SHP77 treated with DMSO at 0.1 percent for 48 hours (cell line): ENCODE measurements at places on chromosomes 5 and 9.

GRCh38 chr5:72115296-72115695, 8.0 kb downstream of the MAP1B start:
- no peak for DNase-seq

GRCh38 chr5:156189628-156190027, 137.3 kb upstream of the SGCD start:
- DNase-seq = no peak

GRCh38 chr5:142667831-142668230, 18.1 kb downstream of the FGF1 start:
- DNase-seq = no peak

GRCh38 chr9:76927540-76928240, 21.8 kb upstream of the PRUNE2 start:
- no peak for DNase-seq

GRCh38 chr9:87160148-87161102, 213.1 kb upstream of the GAS1 start:
- no peak for DNase-seq

- DNase-seq = no peak
Measured at GRCh38 chr5:38692346-38692745, 135.9 kb upstream of the LIFR start.

GRCh38 chr9:121836366-121836885, 185.0 kb downstream of the DAB2IP start:
- no peak for DNase-seq

- DNase-seq = no peak
Measured at GRCh38 chr9:128439273-128439672, 16.5 kb upstream of the ODF2 start.

GRCh38 chr5:95812074-95812471, 10.5 kb downstream of the GLRX start:
- no peak for DNase-seq

- no peak for DNase-seq
Measured at GRCh38 chr9:124259158-124259808, 1.5 kb downstream of the NEK6 start.

GRCh38 chr5:72760259-72760658, 56.2 kb upstream of the TNPO1 start:
- DNase-seq = no peak

DNA sequence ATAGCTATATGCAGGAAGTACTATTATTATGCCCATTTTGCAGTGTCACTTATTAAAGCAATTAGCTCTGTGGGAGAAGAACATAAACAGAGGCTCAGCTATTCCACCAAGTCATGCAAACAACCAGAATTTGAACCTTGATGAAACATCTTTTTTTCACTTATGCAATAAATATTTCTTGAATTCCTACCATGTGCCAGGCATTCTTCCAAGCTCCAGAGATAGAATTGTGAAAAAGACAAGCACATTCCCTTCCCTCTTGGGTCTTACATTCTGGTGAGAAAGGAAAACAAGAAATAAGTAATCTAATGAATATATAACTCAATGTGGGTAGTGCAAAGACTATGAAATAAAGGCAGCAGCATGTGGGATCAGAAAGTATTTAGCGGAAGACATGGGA, 32.1 kb upstream of the ADRB2 start:
- no peak for DNase-seq

DNA sequence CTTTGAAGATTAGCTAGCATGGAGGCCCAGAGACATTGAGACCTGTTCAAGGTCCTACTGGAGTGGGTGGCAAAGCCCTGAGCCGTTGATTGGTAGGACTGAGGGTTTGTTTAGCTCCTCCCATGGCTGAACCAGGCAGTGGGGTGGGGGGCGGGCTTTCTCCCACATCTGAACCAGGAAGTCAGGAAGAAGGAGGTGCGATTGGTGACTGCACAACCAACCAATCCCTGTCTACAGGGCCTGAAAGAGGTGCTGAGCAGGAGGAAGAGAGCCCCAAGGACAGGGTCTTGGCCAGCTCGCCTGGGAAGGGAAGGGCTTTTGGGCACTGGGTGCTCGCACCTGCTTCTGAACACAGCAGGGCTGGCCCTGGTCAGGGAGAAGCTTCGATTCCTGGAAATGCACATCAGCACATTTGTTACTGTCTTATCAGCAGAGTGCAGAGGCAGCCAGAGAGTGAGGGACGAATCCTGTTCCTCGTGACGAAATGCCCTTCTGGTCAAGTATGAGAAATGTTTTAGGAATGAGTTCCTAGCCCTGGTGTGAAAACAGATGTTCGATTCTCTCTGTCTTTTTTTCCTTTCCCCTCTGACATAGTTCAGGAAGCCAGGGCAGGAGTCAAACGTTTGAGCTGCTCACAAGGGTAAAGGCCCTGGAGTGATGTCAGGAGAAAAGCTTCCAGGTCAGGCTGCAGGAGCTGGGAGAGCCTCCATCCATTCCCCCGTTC, 294.8 kb upstream of the KLF4 start:
- DNase-seq = no peak

- no peak for DNase-seq
Measured at GRCh38 chr9:130872912-130873503, 23.6 kb downstream of the QRFP start.

- DNase-seq = no peak
Measured at GRCh38 chr5:178399701-178400095, 167.1 kb upstream of the PHYKPL start.

DNA sequence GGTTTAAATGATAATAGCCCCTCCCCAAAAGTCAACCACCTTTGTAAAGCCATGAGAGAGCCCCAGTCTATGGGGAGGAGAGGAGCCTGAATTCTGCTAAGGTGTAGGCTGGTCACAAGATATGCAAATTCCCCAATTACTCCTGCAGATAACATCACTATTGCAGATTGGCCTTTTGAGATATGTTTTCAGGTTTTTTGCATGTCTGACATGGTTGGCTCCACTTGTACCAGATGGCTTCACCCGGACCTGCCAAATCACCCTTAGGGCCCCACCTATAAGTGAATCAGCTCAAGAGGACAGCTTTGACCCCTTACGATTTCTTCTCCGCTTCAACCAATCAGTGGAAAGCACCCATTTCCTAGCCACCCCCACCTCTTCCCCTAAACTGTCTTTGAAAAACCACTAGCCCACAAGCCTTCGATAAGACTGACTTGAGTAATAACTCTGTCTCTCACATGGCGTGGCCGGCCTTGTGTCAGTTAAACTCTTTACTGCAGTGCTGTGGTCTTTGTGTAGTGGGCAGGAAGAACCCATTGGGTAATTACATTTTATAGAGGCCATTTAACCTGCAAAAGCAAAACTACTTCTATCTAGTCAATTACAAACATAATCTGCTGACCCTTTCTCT, 69.7 kb downstream of the PRLR start:
- DNase-seq = no peak

DNA sequence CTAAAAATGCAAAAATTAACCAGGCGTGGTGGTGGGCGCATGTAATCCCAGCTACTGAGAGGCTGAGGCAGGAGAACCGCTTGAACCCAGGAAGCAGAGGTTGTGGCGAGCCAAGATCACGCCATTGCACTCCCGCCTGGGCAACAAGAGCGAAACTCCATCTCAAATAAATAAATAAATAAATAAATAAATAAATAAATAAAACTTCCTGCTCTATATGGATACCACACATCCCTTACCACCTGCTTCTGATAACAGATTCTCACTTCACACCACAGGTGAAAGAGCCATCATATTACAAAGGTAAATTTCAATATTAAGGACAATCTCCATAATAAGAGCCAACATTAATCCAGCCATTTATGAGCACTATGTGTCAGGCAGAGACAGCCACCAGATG, 9.4 kb upstream of the PWWP2A start:
- no peak for DNase-seq

DNA sequence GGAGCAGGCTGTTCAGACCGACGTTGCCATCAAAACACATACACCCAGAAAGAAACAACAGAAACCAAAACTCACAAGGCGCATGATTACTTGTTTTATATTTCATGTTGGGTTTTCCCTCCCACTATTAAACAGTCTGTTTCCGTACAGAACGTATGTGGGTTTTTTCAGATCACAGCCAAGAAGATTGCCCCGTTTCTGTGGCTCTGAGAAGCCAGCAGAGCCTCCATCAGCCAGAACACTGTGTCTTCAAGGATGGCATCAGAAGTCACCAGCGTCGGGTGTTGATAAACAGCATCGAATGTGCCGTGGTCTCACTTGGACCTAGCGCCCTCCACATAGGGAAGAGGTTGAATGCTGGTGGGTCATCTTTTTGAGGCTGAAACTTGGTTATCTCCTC, 42.8 kb downstream of the FAM78A start:
- no peak for DNase-seq

- DNase-seq = no peak
Measured at GRCh38 chr9:20309124-20309523, 313.2 kb downstream of the MLLT3 start.

GRCh38 chr5:151480384-151481293, 33.2 kb downstream of the SLC36A1 start:
- DNase-seq = no peak

GRCh38 chr9:114405294-114406034, 17.7 kb upstream of the AKNA start:
- DNase-seq = peak; percentile 50

DNA sequence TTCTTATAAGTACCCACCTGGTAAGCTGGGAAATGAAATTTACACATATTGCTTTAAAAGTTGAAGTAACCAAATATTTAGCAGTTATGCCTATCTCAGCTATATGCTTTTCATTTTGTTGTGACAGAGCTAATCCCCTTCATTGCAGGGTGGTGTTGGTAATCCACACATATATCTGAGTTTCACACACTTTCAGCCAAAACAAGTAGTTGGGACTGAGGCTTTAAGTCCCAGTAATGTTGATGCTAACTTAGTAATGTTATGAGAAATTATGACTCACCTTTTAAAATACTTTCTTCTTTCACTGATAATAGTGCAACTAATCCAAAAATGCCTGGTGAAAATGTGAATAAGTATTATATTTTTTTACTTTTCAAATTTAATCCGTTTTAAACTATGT, 19.2 kb upstream of the RICTOR start:
- no peak for DNase-seq

DNA sequence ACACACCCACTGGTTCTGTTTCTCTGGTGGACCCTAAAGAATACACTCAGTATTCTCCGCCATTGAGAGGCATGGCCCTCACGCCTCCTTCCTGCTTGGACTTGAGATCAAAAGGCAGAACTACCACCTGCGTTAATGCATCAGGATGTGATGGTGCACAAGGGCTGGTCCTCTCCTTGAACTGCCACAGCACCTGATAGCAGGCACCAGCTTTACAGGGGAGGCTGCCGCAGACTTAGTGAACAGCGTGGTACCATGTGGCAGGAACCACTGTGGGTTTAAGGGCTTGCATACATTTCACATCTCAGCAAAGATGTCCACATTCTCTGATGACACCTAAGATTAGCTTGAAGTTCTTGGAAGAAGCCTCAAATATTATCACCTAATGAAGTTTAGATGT, 208.7 kb downstream of the GADD45G start:
- DNase-seq = no peak

GRCh38 chr9:129694243-129694646, 28.8 kb downstream of the PRRX2 start:
- no peak for DNase-seq

- no peak for DNase-seq
Measured at GRCh38 chr5:143922718-143923117, 110.8 kb downstream of the HMHB1 start.
